Activated T-cell treated with anti-CD3 and anti-CD28 coated beads, Interleukin-2, amount 50 U/mL, for 72 hours (primary cell): ENCODE measurements at places on chromosomes 4 and X. TPM values are rescaled to one million over a fixed set of nuclear protein-coding genes. Genes with fewer than 3 reads are reported as not detected.

DNA sequence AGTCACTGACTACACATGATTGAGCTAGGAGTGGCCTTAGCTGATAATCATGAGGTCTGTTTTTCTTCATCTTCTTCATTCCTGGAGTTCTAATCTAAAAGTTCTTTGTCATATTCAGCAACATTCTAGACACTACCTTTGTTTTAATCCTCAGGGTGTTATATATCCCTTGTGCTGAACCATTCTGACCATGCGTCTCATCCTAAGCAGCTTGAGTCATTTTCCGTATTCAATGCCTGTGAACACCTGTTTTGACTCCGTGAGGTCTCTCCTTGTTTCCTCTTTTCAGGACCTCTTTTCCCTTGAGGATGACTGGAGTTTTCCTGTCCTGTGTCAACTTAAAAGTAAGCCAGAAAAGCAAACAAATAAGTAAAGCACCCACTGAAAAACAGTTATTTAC, 597.9 kb downstream of the GBA3 start:
- no peak for DNase-seq
- H3K27me3 ChIP-seq, result no peaks in the 10 kb centered on the region
- no peak overlapping the region for H3K27ac ChIP-seq
- no peak overlapping the region for H3K4me3 ChIP-seq
- no peaks in the 10 kb centered on the region for H3K36me3 ChIP-seq
- peaks cover 17% of the 10 kb centered on the region for H3K4me1 ChIP-seq

DNA sequence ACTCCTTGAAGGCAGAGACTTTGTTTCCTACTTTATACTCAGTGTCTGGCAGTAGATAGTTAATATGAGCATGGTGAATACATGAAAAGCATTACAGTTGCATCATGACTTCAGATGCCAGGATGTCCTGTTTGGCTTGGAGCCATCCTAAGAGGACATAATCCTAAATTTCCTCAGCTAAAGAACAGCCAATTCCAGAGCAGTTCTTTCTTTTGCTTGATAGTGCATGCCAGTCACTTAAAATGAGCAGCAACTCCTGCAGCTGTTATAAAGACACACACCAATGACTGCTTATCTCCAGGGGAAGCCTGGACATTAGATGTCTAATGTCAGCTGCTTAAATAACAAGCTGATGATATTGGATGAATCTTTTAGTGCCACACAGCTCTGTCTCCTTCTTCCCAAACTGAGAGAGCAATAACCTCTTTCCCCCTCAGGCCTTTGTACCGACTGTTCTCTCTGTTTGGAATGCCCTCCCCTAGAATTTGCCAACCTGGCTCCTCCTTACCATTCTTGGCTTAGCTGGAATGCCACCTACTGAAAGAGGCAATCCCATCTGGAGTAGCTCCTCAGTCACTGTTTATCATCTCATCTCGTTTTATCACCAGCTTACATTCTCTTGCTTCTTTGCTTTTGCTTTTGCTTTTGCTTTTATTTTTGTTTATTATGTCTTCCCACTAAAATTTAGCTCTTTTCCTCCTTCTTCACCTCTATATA, 100.8 kb upstream of the USP38 start:
- H3K4me1 ChIP-seq, result no peaks in the 10 kb centered on the region
- no peaks in the 10 kb centered on the region for H3K36me3 ChIP-seq
- no peak overlapping the region for H3K4me3 ChIP-seq
- H3K27ac ChIP-seq, result no peak overlapping the region
- DNase-seq, result no peak

GRCh38 chr4:124940387-124940786, 227.9 kb upstream of the ANKRD50 start:
- no peaks in the 10 kb centered on the region for H3K36me3 ChIP-seq
- no peaks in the 10 kb centered on the region for H3K4me1 ChIP-seq
- H3K27me3 ChIP-seq, result no peaks in the 10 kb centered on the region
- no peak overlapping the region for H3K4me3 ChIP-seq
- H3K27ac ChIP-seq, result no peak overlapping the region

DNA sequence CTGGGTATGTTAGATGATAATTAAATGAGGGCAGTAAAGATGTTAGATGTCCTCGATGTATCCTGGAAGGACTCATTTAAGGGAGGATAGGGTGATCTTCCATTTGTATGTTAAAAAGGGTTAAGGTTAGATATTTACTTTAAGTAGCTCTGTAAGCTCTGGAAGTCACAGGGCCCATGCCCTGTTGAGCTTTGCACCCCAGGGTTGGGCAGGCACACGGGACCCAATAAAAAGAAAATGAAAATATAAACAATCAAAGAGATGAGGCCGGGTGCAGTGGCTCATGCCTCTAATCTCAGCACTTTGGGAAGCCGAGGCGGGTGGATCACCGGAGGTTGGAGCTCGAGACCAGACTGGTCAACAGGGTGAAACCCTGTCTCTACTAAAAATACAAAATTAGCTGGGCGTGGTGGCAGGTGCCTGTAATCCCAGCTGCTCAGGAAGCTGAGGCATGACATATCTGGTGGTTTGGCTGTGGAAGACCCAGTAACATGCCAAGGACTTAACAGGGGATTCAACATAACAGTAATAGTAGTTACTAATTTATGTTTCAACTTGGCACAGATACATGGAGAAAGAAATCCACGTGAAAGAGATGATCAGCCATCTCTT, 16.9 kb upstream of the PHEX start:
- H3K27me3 ChIP-seq, result peaks cover 6% of the 10 kb centered on the region
- no peak for DNase-seq
- H3K27ac ChIP-seq, result no peak overlapping the region
- no peak overlapping the region for H3K4me3 ChIP-seq
- no peaks in the 10 kb centered on the region for H3K36me3 ChIP-seq
- no peaks in the 10 kb centered on the region for H3K4me1 ChIP-seq

DNA sequence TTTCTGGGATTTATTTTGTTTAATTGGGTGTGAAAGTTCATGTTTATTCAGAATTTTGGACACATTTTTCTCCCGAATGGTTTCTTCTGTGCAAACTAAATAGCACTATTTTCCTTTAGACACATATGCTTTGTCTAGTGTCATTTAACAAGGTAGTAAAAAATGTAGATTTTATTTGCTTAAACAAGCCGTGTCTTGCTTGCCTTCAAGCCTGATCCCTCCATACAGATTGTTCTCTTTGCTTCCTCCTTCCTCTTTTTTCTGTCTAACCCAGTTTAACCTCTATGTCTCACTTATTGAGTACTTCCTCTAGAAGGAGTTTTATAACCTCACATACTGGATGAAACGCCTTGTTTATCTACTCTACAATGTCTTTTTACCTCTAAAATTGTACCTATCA, 211.8 kb downstream of the NPFFR2 start:
- DNase-seq, result no peak
- H3K36me3 ChIP-seq, result no peaks in the 10 kb centered on the region
- H3K27ac ChIP-seq, result no peak overlapping the region
- H3K4me3 ChIP-seq, result no peak overlapping the region
- no peaks in the 10 kb centered on the region for H3K27me3 ChIP-seq
- H3K4me1 ChIP-seq, result no peaks in the 10 kb centered on the region

- H3K27ac ChIP-seq, result no peak overlapping the region
- H3K4me3 ChIP-seq, result no peak overlapping the region
- H3K36me3 ChIP-seq, result no peaks in the 10 kb centered on the region
- DNase-seq, result no peak
- peaks cover 23% of the 10 kb centered on the region for H3K27me3 ChIP-seq
Measured at GRCh38 chrX:30513284-30513683, 64.3 kb downstream of the TASL start.

GRCh38 chr4:168604496-168605373, 107.9 kb downstream of the PALLD start:
- no peak for DNase-seq
- H3K27ac ChIP-seq, result no peak overlapping the region
- no peak overlapping the region for H3K4me3 ChIP-seq
- H3K36me3 ChIP-seq, result no peaks in the 10 kb centered on the region
- peaks cover 4% of the 10 kb centered on the region for H3K27me3 ChIP-seq

GRCh38 chrX:53050841-53051240, 2.3 kb downstream of the GPR173 start:
- H3K4me1 ChIP-seq, result no peaks in the 10 kb centered on the region
- H3K36me3 ChIP-seq, result no peaks in the 10 kb centered on the region
- DNase-seq, result no peak
- H3K27me3 ChIP-seq, result peaks cover 11% of the 10 kb centered on the region

GRCh38 chr4:89056292-89056952, 563 bp downstream of the FAM13A start:
- peak overlapping the region; percentile 1 for H3K4me3 ChIP-seq
- H3K27me3 ChIP-seq, result peaks cover 26% of the 10 kb centered on the region
- H3K4me1 ChIP-seq, result peaks cover 33% of the 10 kb centered on the region
- peaks cover 2% of the 10 kb centered on the region for H3K36me3 ChIP-seq
- H3K27ac ChIP-seq, result no peak overlapping the region

DNA sequence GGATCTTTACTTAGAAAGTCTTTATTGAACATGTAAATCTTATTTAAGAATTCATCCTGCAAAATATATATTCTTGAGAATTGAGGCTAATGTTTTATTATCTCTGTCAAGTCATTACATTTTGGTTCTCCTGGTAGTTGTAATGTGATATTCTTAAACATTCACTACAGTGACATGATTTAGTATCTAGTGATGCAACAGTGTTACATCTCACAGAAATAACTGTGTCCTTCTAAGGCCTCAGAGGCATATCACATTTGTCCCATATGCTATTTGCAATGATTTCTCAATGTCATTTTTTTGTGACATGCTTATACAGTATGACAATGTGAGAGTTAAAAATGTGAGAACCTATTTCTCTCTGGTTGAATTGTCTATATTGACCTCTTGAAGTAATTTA, 34.1 kb downstream of the PRRG1 start:
- H3K27ac ChIP-seq, result no peak overlapping the region
- H3K4me3 ChIP-seq, result no peak overlapping the region
- DNase-seq, result no peak
- peaks cover 30% of the 10 kb centered on the region for H3K27me3 ChIP-seq
- no peaks in the 10 kb centered on the region for H3K4me1 ChIP-seq
- H3K36me3 ChIP-seq, result no peaks in the 10 kb centered on the region

- DNase-seq, result no peak
- H3K4me1 ChIP-seq, result no peaks in the 10 kb centered on the region
- no peaks in the 10 kb centered on the region for H3K36me3 ChIP-seq
- H3K4me3 ChIP-seq, result no peak overlapping the region
- H3K27ac ChIP-seq, result no peak overlapping the region
Measured at GRCh38 chrX:68462197-68462596, 28.9 kb upstream of the OPHN1 start.

Gene SHROOM4
- not detected for total RNA-seq

Gene RIPPLY1
- not detected for total RNA-seq
